ENCODE measurements at places on chromosomes 2 and 18. TPM values are rescaled to one million over a fixed set of nuclear protein-coding genes. Genes with fewer than 3 reads are reported as not detected.

DNA sequence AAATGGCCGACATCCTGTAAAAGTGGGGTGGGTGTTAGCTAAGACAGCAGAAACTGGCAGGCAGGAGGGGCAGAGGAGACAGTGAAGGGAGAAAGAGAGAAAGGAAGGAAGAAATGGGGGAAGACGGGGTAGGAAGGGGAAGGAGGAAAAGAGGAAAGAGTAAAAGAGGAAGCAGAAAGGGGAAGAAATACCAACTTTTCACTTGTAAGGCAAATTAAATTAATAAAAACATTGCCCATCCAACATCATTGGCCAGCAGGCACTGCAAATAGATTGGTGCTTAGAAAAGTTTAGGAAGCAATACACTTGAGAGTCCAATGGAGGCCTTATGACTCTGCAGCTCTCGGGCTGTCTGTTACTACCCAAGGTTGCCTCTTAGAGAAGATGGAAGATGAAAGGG is 116.7 kb downstream of the TNS1 start:
- no peaks in the 10 kb centered on the region for H3K4me1 ChIP-seq
- peaks cover 59% of the 10 kb centered on the region for H3K36me3 ChIP-seq
- H3K27me3 ChIP-seq, result no peaks in the 10 kb centered on the region
- no peak overlapping the region for H3K27ac ChIP-seq
- no peak for DNase-seq

DNA sequence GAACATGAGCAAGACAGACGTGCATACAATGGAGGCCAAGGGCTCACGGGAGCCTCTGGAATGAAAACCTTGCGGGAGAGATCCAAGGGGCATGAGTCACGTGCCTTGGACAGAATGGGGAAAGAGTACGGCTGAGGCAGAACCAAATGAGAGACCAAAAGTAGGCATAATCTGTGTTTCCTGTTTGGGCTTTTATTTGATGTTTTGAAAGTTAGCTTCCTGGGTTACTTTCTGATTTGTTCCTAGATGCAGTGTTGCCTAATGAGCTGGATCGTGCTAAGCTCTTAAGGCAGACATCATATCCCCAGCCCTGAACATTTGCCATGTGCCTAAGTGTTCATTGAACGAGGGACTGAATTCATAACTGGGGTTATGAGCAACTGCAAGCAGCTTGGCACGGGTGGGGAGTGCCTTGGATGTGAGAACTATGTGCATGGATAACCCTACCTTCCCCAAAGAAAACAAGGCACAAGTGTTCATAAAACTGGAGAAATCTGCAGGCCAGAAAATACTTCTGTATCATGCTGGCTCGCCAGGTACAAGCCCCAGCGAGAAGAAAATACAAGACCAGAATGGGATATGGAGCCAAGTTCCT is 60.3 kb upstream of the RPL31 start:
- no peak overlapping the region for H3K4me3 ChIP-seq
- no peak overlapping the region for H3K27ac ChIP-seq
- no peaks in the 10 kb centered on the region for H3K36me3 ChIP-seq

DNA sequence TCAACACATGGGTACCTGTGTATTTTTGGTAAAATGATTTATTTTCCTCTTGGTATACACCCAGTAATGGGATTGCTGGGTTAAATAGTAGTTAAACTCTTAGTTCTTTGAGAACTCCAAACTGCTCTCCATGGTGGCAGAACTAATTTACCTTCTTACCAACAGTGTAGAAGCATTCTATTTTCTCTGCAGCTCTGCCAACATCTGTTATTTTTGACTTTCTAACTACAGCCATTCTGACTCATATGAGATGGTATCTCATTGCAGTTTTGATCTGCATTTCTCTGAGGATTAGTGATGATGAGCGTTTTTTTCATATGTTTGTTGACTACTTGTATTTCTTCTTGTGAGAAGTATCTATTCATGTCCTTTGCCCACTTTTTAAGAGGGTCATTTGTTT is 180.6 kb downstream of the FSIP2 start:
- no peaks in the 10 kb centered on the region for H3K27me3 ChIP-seq
- no peak overlapping the region for H3K27ac ChIP-seq
- no peak for DNase-seq
- no peak overlapping the region for H3K4me3 ChIP-seq
- H3K36me3 ChIP-seq, result no peaks in the 10 kb centered on the region
- no peaks in the 10 kb centered on the region for H3K4me1 ChIP-seq

DNA sequence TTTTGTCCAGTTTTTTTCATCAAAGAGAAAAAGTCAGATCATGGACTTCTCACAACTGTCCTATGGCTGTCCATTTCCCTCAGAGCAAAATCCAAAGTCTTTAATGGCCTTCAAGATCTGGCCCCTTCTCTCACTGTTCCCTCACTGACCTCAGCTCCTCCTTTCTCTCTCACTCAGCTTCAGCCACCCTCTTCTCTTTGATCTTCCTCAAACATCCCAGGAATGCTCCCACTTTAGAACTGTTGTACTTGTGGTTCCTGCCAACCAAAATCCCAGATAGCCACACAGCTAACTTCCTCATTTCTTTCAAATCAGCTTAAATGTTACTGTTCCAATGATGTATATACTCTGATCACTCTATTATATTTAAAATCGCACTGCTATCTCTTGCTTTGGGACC is 82.9 kb downstream of the NUP35 start:
- H3K36me3 ChIP-seq, result no peaks in the 10 kb centered on the region
- peaks cover 2% of the 10 kb centered on the region for H3K4me1 ChIP-seq
- H3K27me3 ChIP-seq, result no peaks in the 10 kb centered on the region
- no peak overlapping the region for H3K4me3 ChIP-seq
- no peak overlapping the region for H3K27ac ChIP-seq

- no peak overlapping the region for H3K4me3 ChIP-seq
- H3K36me3 ChIP-seq, result no peaks in the 10 kb centered on the region
These were observed 603.6 kb upstream of the SALL3 start for GRCh38 chr18:78376046-78376445.

The NT5DC4 gene
- total RNA-seq, result not detected

The PRKAG3 gene
- not detected for total RNA-seq

Measured in IMR-90 (cell line).